ENCODE measurements at places on chromosomes 16 and 17.
A peak's percentile ranks its signal among the peaks of the same experiment; 100 is the strongest.

- no peak for DNase-seq
Observed at GRCh38 chr17:76394166-76394565, 9.8 kb downstream of the SPHK1 start.

DNA sequence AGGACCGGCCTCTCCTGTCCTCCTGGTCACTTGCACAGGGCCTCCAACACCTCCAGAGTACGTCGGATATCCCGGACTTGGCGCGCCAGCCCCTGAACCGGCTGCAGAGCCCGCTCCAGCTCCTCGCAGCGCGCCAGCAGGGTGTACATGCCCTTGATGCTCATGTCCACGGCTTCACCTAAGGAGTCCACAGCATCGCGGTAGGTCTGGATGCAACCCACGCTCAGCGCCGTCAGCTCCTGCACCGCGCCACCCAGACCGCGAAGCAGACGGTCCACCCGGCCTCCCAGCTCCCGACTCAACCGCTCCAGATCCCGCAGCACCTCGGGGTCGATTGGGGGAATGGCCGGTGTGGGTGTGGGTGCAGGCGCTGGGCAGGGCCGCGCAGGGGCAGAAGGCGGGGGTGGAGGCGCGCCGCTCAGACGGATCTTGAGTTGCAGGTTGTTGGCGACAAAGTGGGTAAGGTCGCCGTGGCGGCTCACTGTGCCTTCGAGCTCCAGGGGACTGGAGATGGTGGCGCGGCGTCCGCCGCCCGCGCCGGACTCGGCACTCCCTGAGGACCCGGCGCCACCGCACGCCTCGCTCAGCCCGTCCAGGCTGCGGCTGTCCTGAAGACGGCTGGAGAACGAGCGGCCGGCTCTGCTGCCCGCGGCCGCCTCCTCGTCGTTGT, 804 bp downstream of the BORCS6 start:
- DNase-seq = no peak

GRCh38 chr16:1182950-1183907, 30.3 kb downstream of the CACNA1H start:
- no peak for DNase-seq

GRCh38 chr17:78184351-78184750, 2.5 kb downstream of the TK1 start:
- DNase-seq = no peak

DNA sequence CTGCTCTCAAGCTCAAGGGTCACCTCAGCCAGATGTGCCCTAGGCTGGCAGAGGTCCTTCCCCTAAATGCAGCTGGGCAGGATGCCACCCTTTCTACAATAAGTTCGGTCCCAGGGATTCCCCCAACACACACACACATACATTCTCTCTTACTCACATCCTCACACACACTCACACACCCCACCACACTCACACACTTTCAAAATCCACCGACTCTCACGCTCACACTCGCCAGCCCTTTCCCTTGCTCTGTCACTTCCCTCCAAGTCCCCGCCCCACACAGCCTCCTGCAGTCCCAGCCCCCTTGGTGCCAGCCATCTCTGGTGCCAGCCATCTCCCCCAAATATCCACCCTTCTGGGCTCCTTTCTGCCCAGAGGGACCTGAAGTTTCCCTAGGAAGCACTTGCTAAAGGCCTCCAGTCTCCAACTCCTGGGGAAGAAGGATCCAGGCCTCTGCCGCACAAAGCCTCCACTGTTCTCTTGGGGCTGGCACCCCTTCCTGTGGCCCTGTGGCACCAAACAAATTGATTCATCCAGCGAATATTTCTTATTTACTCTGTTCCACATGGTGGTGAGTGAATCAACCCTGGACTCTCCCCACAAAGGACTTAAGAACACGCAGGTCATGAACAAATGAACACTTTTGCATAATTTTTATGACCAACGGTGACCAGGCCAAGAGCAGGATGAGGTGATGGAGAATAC, 3.8 kb upstream of the USP36 start:
- DNase-seq = no peak

DNA sequence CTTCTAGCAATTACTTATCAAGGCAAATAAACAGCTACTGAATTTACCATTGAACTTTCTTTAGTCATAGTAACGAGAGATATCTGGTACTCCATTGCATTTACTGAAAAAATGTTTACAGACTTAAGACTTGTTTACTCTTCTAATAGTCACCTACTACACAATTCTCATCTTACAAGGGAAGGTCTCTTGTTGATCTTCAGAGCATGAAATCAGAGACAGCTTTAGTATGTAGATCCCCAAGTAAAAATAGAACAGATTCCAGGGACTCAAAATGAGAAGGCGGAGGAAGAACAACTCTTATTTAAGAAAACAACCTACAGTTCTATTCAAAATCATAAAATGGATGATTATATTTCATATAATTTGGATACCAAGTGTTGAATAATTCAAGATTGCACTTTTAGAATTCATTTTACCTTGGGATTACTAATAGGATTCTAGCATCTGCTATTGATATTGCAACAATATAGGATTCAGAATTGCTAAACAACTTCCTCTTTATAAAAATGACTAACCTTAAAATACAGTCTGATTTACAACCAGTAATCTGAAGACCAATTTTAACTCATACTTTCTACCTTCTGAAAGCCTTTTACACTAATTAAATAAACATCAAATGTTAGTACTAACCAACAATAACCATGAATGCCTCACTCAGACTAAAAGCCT, 20.8 kb downstream of the UBE2G1 start:
- no peak for DNase-seq

DNA sequence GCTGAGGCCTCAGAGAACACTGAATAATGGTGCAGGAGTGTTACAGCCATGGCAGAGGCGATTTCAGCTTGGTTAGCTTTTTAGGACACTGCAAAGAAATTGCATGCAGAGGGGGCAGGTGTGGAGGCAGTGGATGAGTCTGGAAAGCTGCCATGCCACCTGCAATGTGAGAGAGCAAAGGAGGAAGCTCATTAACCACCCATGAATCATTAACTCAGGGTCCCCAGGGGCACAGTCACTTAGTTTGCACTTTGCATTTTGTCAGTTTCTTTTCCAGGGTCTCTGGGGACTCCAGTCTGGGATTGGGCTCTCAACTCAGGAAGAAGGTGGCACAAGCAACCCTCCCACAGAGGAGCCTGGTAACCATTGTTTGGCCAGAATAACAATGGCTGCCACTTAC, 132.9 kb downstream of the USP31 start:
- DNase-seq = no peak

- DNase-seq = no peak
Observed at GRCh38 chr17:42345396-42346073, 42.7 kb downstream of the STAT3 start.

- DNase-seq = no peak
Observed at GRCh38 chr17:50904518-50905459, 38.6 kb upstream of the TOB1 start.

- DNase-seq = no peak
Observed at GRCh38 chr17:81108220-81108619, 57.1 kb upstream of the PVALEF start.

DNA sequence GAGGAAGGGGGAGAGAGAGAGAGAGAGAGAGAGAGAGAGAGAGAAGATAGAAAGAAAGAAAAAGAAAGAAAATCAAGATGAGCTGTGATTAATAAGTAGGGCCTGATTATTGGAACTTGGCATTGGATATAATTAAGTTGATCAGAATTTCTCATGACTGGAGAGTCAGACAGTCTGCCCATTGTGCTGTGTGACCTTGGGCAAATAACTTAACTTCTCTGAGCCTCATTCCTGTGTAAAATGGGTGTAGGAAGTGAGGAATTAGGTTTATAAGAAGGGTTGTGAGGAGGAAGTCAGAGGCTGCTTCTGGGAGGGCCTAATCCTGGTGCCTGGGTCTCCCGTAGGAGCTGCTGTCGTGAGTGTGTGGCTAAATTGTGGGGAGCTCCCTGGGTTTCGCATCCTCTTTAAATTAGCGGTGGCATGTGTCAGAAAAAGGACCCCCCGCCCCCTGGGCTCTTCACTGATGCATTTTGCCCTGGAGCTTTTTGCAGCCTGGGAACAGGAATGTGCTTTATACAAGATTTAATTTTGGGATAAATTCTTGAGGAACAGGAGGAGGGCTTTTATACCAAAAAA, 76.0 kb downstream of the CMIP start:
- no peak for DNase-seq

GRCh38 chr16:58495521-58496331, 4.2 kb upstream of the NDRG4 start:
- DNase-seq = no peak

DNA sequence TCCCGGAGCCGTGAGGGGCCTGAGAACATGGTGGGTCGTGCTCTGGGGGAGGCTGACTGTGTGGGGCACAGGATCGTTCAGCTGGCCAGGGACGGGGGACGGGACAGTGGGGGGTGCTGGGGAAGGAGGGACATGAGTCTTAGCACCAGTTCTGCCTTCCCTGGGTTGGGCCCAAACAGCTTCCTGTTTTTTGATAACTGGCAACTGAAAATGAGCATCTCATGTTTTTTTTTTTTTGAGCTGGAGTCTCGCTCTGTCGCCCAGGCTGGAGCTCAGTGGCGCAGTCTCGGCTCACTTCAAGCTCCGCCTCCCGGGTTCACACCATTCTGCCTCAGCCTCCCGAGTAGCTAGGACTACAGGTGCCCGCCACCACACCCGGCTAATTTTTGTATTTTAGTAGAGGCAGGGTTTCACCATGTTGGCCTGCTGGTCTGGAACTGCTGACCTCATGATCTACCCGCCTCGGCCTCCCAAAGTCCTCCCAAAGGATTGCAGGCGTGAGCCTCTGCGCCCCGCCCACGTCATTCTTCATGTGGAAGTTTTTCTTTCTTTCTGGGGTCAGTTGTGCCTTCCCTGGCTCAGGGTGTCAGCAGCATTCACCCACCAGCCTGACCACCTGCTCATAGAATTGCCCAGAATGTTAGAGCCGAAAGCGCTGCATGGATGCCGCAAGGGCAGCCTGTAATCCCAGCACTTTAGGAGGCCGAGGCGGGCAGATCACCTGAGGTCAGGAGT, 6.4 kb downstream of the ASPSCR1 start:
- DNase-seq = no peak

- peak; percentile 73 for DNase-seq
Observed at GRCh38 chr17:17681744-17682292, 560 bp downstream of the RAI1 start.

- no peak for DNase-seq
Observed at GRCh38 chr16:35186045-35186759, 1726.8 kb downstream of the TP53TG3F start.

GRCh38 chr17:67270416-67270815, 25.4 kb upstream of the HELZ start:
- DNase-seq = no peak

DNA sequence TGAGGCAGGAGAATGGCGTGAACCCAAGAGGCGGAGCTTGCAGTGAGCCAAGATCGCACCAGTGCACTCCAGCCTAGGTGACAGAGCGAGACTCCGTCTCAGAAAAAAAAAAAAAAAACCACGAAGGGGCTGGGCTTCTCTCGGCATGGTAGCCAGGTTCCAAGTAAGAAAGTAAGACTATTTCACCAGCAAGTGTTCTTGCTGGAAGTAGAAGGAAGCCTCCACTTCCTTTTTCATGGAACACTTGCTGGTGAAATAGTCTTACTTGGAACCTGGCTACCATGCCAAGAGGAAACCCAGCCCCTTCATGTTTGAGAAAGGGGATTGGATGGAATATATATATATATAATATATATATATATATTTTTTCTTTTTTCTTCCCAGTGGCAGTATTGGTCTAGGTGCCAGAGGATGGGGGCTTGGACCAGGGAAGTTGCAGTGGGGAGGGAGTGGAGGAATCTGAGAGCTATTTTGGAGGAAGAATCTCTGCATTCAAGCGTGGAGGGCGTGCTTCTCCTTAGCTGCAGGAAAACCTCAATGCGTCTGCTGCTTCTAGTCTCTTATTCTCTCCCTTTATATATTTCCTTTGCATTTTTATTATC, 7.2 kb upstream of the N4BP1 start:
- DNase-seq = no peak

DNA sequence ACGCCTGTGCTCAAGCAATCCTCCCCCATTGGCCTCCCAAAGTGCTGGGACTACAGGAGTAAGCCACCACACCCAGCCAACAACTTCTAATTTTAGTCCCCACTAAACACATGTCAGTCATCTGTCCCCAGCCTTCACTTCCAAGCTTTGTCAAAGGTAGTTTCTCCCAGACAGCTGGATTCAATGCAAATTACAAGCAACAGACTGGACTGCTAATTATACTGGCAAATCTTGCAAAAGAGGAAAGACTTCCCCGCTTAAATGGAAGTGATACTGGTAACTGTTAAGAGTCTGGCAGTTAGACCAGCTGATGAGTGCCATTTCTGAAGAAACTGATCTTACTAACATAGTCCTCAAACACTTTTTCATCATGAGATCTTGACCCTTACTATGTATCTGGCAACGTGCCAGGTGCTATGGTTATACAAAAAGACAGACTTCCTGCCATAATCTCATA, 8.2 kb upstream of the GGA2 start:
- DNase-seq = peak; percentile 47

GRCh38 chr16:83473926-83474650, 333.7 kb upstream of the HSBP1 start:
- DNase-seq = no peak

DNA sequence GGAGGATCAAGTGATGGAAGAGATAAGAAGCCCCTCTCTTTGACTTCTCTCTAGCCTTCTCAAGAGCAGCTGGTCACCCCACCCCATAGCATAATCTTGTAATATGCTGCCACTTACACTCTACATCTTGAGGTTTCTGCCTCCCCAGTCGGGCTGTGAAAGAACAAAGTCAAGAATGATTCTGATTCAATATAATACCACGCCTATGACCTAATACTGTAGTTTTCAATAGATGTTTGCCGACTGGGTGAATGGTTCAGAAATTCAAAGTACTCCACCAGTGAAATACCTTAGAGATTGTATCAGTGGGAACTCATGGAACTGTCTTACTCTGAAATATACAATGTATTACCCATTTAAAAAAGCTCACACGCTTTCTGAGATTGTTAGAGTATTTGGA, 93.0 kb upstream of the ZFHX3 start:
- no peak for DNase-seq

- DNase-seq = no peak
Observed at GRCh38 chr16:88405216-88406060, 22.7 kb downstream of the ZNF469 start.

DNA sequence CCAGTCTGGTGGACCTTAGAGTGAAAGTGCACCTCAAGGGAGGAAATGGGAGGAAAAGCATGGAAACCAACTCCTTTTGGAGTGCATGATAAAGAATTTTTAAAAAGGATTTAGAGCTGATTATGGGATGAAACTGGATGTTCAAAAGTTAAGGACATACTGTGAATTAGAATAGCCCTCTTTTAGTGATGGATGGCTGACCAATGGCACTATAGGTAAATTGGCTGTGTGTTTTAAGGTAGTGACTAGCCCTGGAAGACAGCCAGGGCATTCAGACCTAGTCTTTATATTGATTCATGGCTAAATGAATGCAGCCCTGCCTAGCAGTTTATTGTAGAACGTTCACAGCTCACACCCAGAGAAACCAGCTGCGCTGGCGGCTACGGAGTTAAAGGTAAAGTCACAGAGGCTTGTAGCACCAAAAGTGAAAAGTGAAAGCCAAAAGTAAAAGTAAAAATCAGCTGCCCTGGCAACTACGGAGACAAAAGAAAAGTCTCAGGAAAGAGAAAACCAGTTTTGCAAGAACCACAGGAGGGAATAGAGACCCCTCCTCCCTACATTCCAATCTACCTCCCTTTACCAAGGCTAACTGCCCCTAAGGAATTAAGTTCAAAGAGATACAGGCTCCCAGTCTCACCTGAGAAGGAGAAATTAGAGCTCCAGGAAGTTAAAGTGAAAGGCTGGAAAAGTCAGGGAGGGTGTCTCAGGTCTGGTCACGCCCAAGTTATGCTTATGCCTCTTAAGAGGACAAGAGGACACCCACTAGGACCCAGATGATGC, 21.8 kb downstream of the ACSM1 start:
- DNase-seq = peak; percentile 46

Measured in GM20000 (cell line).